T-helper 9 cell (primary cell): ENCODE measurements at places on chromosomes 5 and 9.
A peak's percentile ranks its signal among the peaks of the same experiment; 100 is the strongest.

- peak; percentile 19 for DNase-seq
Measured at GRCh38 chr5:38809388-38810359, 36.1 kb upstream of the OSMR start.

GRCh38 chr9:135480071-135480939 is 723 bp downstream of the PPP1R26 start:
- no peak for DNase-seq

- DNase-seq, result no peak
Measured at GRCh38 chr9:71670121-71670520, 98.2 kb downstream of the CEMIP2 start.

DNA sequence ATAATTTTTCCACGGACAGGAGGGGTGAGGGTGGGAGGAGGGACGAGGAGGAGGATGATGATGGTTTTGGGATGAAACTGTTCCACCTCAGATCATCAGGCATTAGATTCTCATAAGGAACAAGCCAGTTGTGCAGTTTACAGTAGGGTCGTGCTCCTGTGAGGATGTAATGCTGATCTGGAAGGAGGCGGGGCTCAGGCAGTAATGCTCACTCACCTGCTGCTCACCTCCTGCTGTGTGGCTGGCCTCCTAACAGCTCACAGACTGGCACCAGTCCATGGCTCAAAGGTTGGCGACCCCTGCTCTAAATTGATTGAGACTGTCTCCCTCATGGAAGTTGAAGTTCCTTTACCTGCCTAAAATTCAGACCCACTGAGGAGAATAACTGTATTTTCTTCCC is 33.2 kb downstream of the ANKRA2 start:
- no peak for DNase-seq

- no peak for DNase-seq
Measured at GRCh38 chr9:131053896-131054295, 42.4 kb upstream of the AIF1L start.
